ENCODE measurements at places on chromosomes 6 and 20.

DNA sequence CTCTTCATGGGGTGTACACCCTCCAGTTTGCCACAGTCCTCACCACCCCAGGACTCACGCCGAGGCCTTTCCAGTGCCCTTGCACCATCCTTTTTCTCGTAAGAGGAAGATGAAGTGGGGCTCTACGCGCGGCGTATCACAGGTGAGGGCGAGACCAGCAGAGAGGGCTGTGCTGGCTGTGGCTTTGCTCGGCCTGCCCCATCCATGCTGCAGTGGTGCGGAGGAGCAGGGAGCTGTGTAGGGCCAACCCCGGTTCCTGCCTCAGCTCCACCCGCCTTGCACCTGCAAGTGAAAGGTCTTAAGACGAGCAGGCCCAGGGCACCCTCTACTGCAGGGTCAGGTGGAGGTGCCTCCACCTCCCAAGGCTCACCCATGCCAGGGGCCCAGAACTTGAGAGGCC lies 24.1 kb downstream of the RBCK1 start:
- DNase-seq: no peak

GRCh38 chr20:62638055-62638570 lies 4.2 kb upstream of the SLCO4A1 start:
- DNase-seq: no peak

DNA sequence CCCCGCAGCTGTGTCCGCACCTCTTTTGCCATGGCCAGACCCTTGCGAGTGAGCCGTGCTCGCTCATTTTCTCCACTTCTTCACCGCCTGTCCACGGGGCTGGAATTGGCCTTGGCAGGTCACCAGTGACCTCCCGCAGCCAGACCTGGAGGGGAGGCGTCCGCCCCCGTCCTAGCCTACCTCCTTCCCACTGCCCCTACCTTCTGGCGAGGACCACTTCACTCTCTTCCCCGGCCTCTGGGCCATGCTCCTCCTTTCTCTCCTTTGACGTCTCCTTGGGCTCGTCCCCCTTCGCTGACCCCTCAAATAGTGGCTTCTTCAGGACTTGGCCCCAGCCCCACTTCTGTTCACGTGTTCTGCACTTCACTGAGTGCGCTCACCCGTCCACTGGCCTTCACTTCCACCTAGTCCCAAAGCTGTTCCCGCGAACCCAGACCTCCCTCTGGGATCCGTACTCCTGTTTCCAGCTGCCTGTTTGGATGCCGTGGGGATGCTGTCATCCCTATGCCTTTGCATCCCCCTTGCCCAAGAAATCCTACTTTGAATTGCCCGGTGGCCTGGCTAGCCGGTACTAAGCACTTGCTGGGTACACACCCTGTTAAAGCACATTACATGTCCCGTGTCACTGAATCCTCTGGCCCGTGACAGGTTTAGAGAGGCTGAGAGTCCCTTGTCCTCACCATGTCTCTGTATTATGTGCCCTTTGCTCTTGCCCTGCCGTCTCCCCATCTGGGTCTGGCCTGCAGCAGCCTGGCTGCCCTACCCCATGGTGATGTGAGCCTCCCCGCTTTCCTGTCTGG lies 33.0 kb downstream of the SPATA2 start:
- no peak for DNase-seq

- DNase-seq: no peak
Measured at GRCh38 chr6:108712946-108713345, 135.3 kb upstream of the ARMC2 start.

- no peak for DNase-seq
Measured at GRCh38 chr20:60038400-60039008, 80.3 kb downstream of the CDH26 start.

- DNase-seq: no peak
Measured at GRCh38 chr6:36187446-36187845, 9.1 kb upstream of the BRPF3 start.

DNA sequence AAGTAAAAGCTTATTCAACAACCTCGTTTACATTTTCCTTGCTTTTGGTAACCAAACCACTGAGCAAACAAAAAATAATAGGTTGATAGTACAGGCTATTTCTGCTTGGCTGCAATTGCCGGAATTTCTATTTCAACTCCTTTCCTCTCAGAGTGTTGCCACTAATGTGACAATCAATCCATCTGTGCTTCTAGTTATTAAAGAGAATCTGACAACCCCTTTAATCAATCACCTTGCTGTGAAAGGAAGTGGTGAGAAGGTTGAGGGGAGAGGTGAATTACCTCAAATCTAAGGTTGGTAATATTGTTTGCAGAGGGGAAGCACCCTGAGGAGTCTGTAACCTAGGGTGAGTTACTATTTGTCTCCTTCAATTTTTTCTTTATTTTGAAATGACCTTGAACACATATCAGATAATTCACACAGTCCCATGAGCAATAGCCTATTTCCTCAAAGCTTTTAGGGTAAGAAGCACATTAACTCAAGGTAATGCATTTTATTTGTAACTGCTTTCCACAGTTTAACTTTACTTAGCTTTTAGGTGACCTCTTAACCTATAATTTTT lies 603.4 kb downstream of the MMUT start:
- no peak for DNase-seq

- DNase-seq: no peak
Measured at GRCh38 chr20:53020376-53020775, 48.2 kb downstream of the TSHZ2 start.

All from coronary artery (tissue), 2 donors.